NCI-H2029 treated with DMSO at 0.1 percent for 48 hours (cell line): ENCODE measurements at places on chromosomes 1 and 21.

- no peak for DNase-seq
These were observed 174.7 kb downstream of the LBR start for GRCh38 chr1:225253173-225253572.

DNA sequence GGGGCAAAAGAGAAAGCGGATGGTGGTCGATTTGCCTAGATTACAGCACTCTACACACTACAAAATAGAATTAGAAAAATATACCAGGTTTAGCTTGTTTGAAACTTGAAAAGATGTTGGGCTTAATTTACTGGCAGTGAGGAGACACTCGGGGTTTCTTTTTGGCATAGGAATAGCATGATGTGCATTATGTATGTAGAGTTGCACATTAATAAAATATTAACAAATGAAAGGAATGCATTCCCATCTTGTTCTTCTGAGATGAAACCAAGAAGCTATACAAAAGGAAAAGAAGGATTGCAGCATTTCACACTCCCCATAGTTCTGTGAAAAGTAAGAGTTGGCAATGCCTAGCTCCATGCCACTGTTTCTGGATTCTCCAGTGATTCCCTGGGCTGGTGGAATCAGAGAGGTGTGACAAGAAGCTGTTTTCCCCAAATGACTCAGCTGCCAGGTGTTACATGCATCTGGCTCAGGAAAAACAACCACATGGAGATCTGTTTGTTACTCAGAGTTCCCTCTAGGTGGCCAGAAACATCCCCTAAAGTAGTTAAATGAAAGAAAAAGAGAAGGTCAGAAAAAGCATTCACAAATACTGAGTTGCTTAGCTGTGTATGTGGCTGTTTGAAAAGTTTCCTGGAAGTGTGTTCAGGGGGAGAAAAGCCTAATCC lies 115.6 kb downstream of the UCK2 start:
- no peak for DNase-seq

DNA sequence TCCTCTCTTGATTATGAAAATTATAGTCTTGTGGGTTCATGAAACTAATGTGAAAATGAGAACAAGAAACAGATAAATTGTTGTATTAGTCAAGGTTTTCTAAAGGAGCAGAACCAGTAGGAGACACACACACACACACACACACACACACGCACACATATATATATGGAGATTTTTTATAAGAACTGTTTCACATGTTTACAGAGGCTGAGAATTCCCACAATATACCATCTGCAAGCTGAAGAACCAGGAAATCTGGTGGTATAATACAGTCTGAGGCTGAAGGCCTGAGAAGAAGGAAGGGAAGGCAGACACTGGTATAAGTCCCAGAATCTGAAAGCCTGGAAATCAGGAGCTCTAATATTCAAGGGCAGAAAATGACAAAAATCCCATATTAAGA lies 70.9 kb upstream of the RGS18 start:
- no peak for DNase-seq

DNA sequence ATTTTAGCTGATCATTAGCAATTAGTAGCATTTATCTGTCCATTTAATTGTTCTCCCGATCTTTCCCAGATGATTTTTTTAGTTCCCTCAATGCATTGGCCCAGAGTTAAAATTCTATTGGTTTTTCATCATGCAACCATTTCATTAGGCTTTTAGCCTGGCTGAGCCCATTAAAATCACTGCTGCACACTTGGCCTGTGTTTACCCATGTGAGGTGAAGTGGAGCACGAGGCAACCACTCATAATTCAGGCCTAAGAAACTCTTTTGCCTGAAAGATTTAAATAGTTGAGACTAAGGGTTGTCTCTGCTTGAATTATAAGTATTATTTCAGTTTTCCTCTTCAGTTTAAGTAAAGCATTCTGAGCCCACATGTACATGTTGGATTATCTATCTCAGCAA lies 889.0 kb upstream of the ADGRL4 start:
- no peak for DNase-seq

GRCh38 chr1:86704458-86704971 lies at the start of gene SH3GLB1:
Gene SH3GLB1, plus strand, starts transcription at chr1:86704576. Its CDS starts 324 bp downstream, at chr1:86704900.
- peak; percentile 90 for DNase-seq

- DNase-seq, result no peak
These were observed 276.2 kb downstream of the NEGR1 start for GRCh38 chr1:72006092-72006491.

DNA sequence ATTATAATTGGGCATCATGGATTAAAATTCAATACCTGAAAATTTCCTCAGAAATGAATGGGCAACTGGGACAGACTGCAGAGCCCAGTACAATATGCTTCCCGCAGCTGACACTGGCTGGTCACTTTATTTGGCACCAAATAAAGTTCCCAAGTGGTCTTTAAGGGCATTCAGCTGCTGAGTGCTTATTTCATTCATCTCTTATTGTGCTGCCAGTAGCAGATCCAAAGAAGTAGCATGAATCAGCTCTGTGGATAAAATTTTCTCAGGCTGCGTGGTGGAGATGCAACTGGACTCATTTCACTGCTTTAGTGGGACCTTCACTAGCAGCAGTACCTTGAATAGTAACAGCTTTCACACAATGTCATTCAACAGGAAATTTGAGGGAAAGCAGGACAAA lies 226.3 kb upstream of the ADGRL2 start:
- DNase-seq, result no peak

- DNase-seq, result no peak
These were observed 12.6 kb downstream of the COL6A1 start for GRCh38 chr21:45994086-45994661.

DNA sequence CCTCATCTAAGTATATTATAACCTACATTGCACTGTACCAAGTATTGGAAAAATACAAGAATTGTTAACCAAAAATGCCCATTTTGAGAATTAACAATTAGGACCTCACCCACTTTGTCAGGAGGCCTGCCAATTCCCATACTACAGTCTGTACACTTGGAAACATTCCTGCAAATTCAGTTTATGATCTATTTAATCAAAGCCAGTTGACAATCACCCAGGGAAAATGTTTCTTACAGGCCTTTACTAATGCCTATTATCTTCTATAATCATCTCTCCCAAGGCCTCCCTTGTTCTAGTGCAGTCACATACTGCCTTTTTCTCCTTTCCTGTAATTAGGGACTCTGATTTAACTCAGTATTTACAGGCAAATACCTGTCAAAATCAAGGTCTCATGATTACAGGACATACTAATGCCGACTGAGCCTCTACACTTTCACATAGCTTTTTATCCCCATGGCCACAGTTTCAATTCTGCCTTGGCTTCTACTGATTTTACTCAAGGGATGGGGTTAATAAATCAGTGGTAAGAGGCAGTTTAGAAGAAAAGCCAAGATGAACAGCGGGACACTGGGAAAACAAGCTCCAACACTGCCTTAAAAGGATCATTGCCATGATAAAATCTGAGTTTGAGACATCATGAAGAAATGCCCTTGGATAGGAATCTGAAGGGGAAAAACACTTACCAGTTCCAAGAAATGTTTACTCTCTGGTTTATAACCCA lies 338.7 kb downstream of the VAV3 start:
- DNase-seq, result no peak

DNA sequence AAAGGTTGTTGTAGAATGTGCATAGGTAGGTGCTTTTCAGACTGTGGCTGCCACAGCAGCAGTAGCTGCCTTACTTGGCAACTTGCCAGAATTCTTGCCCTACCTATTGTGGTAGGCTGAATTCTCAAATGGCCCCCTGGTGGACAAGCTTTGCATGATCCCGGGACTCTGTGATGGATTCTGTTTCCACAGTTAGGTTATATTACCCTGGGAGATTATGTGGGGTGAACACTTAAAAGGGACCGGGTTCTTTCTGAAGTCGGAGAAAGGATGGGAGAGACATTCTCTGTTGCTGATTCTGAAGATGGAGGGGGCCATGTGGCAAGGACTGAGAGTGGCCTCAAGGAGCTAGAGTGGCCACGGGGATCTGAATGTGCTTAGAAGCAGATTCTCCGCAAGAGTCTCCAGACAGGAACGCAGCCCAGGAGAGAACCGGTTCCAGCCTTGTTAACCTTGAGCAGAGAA lies 32.1 kb upstream of the KCNE1 start:
- peak; percentile 59 for DNase-seq

- no peak for DNase-seq
These were observed 4.2 kb downstream of the ADAMTS5 start for GRCh38 chr21:26962621-26963181.

DNA sequence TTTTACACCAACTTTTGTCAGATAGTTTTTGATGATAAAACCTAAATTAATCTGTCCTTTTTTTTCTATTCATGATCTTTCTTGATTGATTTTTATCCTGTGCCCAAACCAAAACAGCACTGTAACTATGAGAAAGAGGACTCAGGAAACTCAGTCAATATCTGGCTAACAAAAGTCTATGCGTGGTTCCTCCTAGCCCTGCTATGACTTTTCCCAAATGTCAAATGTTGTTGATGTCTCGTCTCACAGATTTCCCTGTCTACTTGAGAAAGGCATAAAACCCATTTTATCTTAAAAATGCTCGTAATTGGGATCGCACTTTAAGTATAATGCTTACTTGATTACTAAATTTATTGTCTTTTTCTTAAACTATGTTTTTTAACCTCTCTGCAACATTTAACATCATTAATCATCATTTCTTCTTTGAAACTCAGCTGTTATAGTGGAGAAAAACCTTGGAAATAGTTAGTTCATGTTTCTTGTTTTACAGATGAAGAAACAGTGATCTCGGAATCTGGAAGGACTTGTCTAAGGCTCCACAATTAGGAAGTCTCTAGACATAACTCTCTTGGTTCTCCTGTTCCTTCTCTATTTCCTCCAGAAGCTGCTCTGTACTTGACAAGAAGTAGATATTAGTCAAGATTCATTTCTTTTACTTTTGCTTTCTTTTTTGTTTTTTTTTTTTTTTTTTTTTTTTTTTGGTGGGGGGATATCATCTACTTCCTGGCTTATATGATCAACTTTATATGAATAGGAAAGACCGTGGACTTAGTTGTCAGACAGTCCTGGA lies 26.2 kb upstream of the PTPRC start:
- no peak for DNase-seq

DNA sequence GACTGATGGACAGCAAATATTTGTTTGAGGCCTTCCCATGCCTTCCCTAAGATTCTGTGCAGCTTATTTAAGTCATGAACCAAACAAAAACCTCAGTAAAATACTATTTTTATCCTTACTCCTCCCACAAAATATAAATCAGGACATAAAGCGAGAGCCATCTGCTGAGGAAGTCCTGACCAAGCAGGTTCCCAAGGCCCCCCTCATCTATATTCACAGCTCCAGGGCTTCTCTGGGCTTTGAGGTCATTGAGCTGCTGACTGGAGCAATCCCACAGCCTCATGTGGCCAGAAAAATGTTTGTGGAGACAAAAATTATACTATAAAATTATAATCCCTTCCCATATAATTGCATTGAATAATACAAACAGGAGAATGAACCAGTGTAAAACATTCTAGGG lies 846.2 kb downstream of the ADGRL2 start:
- no peak for DNase-seq

DNA sequence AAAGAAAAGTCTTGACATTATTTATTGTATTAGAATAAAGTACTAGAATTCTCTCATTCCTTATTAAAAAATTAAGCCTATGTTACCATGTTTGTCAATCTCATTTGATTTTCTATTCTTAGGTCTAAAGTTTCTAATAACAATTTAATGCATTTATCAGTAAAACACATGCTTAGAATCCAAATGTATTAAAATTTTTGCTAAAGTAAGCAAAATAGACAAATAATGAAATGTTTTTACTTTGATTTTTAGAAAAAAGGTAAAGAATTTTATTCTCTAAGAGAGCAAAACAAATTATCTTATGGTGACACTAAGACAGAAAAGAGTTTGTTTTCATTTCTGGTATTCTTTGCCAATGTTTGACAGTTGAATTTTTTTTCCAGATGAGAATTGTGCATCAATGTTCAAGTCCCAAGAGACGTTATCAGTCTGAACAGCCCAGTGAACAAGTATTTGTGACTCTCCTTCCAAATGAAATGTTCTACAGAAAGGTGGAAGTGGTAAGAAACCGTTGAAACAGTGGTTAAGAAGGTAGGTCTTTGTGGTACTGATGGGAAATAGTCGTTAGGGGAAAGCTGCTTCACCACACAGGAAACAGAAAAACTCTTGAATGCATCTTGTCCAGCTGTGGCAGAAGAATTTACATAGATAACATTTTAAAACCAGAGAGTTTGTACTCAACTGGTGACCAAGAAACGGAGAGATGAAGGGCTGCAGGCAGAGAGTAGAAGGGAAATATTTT lies 402.5 kb downstream of the PTPRC start:
- no peak for DNase-seq

- no peak for DNase-seq
These were observed 186.7 kb downstream of the PDE4B start for GRCh38 chr1:65979136-65980044.

DNA sequence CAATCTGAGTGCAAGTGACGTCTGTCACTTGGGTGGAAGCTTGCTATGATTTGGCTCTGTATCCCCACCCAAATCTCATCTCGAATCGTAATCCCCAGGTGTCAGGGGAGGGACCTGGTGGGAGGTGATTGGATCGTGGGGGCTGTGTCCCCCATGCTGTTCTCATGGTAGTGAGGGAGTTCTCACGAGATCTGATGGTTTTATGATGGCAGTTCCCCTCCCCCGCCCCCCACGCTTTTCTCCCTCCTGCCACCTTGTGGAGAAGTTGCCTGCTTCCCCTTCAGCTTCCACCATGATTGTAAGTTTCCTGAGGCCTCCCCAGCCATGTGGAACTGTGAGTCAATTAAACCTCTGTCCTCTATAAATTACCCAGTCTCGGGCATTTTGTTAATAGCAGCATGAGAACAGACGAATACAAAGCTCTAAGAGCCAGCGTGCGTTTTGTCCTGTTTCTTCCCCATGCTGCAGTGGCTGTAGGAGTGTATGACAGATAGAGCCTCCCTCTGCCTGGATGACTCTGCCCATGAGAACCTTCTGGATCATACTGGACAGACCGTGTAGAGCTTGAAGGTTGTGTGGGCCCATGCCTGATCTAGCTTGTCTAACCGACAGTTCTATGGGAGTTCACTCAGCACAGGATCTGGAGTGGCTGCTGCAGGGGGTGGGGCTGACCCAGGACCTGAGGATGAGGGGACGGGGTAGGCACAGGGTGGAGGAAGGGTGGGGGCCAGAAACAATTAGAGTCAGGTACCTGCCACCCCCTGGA lies 139.7 kb upstream of the ERRFI1 start:
- no peak for DNase-seq

- no peak for DNase-seq
These were observed 10.5 kb upstream of the LELP1 start for GRCh38 chr1:153192697-153193096.

GRCh38 chr1:211371406-211372105 lies 44.9 kb downstream of the TRAF5 start:
- DNase-seq, result no peak

- peak; percentile 65 for DNase-seq
These were observed 8.4 kb downstream of the FOXE3 start for GRCh38 chr1:47424336-47424982.

- DNase-seq, result no peak
These were observed 25.7 kb upstream of the BACE2 start for GRCh38 chr21:41142051-41142795.
